ENCODE measurements at places on chromosomes 7 and 10.
A peak's percentile ranks its signal among the peaks of the same experiment; 100 is the strongest.

DNA sequence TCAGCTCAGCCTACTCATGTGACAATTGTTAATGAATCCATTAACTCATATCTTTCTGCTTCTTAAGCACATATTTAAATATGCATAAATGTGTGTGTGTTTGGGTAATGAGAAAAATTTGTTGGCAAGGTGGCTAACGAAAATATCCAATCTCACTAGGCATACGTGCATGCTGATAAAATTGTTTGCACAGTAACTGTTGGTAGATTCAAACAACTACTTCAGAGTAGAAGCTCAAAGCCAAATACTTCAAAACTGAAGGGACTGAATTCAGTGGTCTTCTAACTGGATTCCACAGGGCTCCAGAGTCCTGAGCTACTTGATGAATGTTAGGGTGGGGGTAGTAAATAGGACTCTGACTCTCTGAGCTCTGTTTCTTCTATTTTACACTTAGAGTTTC is 757.0 kb downstream of the GRM8 start:
- no peak for DNase-seq

DNA sequence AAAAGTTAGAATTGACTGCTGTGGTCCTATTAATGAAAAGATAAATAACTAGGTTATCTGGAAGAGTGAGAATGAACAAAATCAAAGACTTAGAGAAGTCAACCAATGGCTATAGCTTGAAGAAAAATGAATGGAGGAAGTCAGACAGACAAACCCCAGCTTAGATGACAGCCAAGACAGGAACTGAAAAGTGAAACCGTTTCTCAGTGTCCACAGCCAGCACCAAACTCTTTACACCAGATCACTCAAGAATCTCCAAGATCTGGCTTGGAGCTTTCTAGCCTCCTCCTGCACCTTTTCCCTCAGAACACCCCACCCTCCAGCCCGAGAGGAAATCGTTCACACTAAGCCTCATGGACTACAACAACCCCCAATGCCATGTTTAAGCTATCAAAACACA is 167.0 kb downstream of the SFMBT2 start:
- no peak for DNase-seq

- DNase-seq = no peak
Measured at GRCh38 chr7:150449206-150449952, 1.1 kb upstream of the GIMAP8 start.

DNA sequence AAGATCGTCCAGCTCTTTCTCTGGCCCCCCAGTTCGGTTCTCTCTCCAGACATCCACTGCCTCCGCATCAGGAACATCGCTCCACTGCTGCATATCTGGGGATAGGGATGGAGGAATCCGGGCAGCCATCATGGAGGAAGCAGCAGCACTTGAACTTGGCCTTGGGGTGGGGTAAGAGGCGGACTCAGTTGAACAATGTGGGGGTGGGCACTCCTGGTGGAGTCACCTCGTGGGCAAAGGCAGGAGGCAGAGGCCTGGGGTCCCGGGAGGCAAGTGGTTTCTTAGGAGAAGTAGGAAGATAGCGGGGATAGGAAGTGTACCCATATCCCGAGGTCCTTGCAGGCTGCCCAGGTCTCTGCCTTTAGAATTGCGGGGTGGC is 98.3 kb downstream of the CHST15 start:
- peak; percentile 69 for DNase-seq

- DNase-seq = no peak
Measured at GRCh38 chr10:123640016-123640535, 26.1 kb upstream of the GPR26 start.
